ENCODE measurements at places on chromosomes 16 and 17.

GRCh38 chr17:48001197-48001596 lies 30.3 kb downstream of the CDK5RAP3 start:
- no peak for DNase-seq

DNA sequence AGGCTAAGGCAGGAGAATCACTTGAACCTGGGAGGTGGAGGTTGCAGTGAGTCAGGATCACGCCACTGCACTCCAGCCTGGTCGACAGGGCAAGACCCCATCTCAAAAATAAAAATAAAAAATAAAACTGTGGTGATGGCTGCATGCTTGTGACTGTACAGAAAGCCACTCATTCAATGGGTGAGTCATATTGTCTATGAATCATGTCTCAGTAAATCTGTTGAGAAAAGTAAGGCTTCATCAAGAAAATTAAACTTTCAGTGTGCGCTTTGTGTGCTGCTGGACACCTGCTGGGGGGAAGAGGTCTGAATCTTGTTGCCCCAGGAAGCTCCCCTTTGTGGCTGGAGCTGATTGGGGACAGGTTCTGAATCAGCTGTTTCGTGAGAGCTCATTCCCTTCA lies 11.3 kb downstream of the NUBP1 start:
- DNase-seq = no peak

DNA sequence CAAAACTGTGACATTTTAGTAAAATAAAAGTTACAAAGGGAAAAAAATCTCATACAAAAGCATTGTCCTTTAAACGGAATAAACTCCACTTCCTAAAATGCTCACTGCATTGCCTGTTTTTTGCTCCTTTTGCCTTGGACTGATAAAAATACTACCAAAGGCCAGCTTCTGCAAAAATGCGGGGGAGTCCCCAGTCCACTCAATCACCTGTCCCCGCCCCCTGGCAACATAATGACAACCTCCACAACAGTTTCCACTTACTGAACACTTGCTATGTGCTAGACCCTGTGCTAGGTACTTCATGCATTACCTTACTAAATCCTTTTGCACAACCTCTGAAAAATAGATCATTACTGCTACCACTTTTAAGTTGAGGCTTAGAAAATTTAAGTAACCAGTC lies 172.7 kb upstream of the CCL2 start:
- no peak for DNase-seq

GRCh38 chr17:30312226-30312625 lies 20.5 kb upstream of the BLMH start:
- no peak for DNase-seq

- DNase-seq = no peak
Measured at GRCh38 chr16:50208460-50208931, 55.4 kb downstream of the TENT4B start.

DNA sequence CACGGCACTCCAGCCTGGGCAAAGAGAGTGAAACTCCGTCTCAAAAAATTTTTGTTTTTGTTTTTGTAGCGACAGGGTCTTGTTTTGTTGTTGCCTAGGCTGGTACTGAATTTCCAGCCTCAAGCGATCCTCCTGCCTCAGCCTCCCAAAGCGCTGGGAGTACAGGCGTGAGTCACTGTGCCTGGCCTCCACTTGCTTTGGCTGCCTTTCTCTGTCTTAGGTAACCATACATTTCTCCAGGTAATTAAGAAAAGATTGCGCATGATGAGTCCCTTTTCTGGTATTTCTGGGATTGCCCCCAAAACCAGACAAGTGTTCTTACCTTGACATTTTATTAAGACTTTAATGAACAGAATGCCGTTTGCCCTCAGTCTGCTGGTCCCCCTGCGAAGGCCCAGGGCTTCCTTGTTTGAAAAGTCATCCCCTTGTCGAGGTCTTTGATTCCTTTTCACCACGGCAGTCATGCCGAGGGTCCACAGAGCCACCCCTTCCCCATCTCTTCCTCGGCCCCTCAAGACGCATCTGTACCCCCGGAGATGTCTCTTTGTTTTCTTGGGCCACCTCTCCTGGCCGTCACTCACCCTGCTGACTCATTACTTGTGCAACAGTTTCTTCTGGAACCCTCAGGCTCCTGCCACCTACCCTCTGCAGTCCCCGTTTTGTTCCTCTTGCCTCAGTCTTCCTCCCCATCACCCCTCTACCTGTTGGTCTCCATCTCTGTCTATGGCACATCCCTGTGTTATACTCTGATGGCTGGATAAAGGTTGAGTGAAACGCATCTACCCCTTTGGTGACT lies 151.0 kb downstream of the SEC14L1 start:
- no peak for DNase-seq

DNA sequence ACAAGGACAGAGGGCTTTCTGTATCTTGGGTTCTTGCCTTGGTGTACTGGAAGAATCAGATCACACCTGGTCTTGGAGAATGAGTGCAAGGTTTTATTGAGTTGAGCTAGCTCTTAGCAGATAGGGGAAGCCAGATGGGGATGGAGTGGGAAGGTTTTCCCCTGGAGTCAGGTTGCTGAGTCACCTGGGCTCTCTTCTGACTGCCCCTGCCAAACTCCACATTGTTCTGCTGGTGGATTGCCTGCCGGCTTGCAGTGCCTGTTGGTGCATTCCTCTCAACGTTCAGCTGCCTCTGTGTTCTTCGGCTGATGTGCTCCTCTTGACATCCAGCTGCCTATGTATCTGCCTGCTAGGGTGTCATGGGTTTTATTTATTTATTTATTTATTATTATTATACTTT lies 1431.1 kb downstream of the CDH8 start:
- DNase-seq = no peak

GRCh38 chr17:31738996-31739699 lies 119.9 kb downstream of the COPRS start:
- DNase-seq = no peak

GRCh38 chr16:83578171-83578570 lies 229.6 kb upstream of the HSBP1 start:
- no peak for DNase-seq

GRCh38 chr17:44940317-44940716 lies 7.3 kb downstream of the KIF18B start:
- no peak for DNase-seq

GRCh38 chr16:89717688-89718505 lies 2.8 kb downstream of the VPS9D1 start:
- DNase-seq = no peak

DNA sequence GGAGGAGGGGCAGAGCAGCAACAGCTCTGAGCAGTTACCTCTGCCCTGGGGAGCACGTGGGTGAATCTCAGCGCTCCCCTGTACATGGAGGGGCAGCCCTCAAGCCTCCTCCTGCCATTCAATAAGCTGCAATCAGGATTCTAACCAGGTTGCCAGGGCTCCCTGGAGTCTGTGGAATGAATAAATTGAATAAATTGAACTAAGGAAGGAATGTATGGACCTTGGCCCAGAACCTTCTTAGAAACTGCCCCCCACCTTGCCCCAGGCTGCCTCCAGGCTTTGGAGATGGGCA lies 1.6 kb upstream of the CDH16 start:
- no peak for DNase-seq

- no peak for DNase-seq
Measured at GRCh38 chr17:14302431-14303099, 1.7 kb downstream of the HS3ST3B1 start.
